Erythroblast (primary cell): ENCODE measurements at places on chromosomes 1 and 21.

- no peak for DNase-seq
Measured at GRCh38 chr1:203572134-203572625, 54.5 kb upstream of the ATP2B4 start.

- DNase-seq = no peak
Measured at GRCh38 chr1:113665071-113665470, 94.2 kb downstream of the PHTF1 start.

DNA sequence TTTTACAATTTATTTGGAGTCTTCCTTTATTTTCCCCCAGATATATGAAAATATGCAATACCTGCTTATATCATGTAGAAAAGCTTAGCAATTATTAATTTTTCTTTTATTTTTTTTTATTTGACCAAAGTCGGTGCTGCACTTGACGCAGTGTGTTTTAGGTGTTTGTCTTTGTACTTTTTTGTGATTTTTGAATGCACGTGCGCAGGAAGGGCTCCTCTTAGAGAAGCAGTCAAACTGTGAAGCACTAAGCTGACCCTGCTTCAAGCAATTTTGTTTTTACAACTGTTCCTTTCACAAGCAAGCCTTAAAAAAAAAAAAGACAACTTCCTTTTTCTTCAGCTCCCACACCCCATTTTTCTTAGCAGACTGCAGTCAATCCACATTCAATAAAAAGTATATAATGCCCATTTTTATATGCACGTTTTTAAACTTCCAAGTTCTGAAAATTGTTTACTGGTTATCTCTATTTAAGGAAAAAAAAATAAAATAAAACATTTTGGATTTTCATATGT lies 267.4 kb downstream of the TM2D1 start:
- DNase-seq = no peak

DNA sequence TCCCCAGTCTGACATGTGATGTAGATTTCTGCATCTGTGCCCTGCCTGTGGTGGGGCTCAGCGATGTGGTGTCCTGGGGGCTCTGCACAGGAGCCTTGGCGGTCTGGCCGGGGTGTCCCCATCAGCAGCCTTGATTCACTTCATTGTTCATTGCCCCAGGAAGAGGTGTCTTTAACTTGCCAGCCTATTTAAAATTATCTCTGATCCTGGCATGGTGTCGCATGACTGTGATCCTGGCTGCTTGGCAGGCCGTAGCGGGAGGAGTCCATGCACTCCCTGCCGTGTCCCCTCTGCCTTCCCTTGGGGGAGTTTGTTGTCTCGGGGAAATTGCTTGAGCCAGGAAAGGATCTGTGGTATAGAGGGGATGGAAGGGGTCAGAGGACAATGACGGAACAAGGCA lies 59.9 kb downstream of the TRIM11 start:
- DNase-seq = no peak

GRCh38 chr1:66402194-66402593 lies 131.8 kb upstream of the SGIP1 start:
- DNase-seq = no peak

- DNase-seq = no peak
Measured at GRCh38 chr1:222920169-222920568, 105.3 kb downstream of the DISP1 start.

GRCh38 chr21:46243960-46244361 lies 15.4 kb upstream of the LSS start:
- no peak for DNase-seq
